ENCODE measurements at places on chromosomes 12 and 14.

GRCh38 chr14:102192840-102193502 lies 53.3 kb downstream of the WDR20 start:
- DNase-seq, result no peak

GRCh38 chr12:111304642-111305071 lies 64.2 kb downstream of the PHETA1 start:
- no peak for DNase-seq

DNA sequence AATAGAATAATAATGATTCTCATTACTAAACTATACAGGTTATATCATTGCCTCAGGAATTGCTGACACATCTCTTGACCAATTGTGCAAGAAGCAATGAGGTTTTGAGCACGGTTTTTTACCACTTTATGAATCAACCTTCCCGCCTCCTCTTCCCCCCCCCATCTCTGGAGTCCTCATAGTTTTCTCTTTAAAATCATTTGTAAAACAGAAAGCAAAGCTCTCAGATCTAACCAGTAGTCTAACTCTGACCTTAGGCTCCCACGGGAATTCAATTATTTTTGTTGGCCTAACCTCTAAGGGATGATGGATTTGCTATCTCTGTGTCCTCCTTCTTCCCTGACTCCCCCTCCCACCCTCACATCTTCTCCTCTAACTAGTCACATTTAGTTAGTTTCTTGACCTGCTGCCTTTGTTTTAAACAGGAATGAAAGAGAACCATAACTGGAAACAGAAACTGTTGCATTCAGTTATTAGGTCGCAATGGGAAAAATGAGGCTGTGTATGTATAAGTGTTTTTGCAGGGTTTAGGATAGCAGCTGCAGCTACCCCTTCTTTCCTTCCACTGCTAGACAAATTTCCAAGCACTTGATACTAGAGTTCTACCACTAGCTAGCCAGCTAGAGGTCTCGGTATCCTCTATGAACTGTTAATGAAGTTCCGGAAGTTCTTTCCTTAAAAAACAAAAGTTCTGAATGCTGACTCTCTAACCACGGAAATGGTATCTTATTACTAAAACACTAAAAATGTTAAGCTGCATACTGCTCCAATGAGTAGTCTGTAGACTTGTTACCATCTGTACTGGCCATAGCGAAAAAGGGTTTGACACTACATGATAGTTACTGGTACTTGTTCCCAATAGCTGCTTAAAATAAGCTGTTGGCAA lies 65.4 kb downstream of the TAOK3 start:
- DNase-seq, result peak; percentile 71

GRCh38 chr12:122021193-122021821 lies 377 bp upstream of the BCL7A start:
- no peak for DNase-seq

DNA sequence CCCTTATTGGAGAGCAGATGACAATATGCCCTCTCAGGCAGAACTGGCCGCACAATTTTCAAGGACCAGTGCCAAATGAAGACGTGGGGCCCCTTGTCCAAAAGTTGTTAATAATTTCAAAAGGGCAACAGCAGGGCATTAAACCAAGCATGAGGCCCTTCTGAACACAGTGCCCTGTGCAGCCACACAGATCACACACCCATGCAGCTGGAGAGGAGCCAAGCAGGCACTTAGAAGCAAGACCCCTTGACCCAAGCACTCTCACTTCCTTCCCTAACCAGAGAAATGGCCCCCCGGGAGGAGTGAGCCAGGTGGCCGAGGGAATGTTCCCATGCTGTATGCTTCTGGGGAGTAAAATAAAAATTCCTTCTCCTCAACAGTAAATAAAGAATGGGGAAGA lies 114.0 kb upstream of the TMPO start:
- DNase-seq, result no peak

- no peak for DNase-seq
These were observed 345.7 kb upstream of the SFSWAP start for GRCh38 chr12:131364903-131365820.

DNA sequence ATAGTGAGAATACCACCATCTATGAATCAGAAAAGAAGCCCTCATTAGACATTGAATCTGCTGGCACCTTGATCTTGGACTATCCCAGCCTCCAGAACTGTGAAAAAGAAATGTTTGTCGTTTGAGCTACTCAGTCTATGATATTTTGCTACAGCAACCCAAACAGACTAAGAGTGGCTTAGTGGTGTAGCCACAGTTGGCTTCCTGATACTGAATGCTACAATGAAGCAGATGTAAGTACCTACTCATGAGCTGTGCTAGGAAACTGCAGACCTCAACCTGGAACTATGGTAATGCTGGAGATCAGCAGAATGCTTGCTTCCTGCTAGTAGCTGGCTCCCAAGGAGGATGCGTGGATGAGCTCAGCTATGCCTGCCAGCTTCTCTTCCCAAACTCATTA lies 268.6 kb upstream of the CRY1 start:
- DNase-seq, result no peak

DNA sequence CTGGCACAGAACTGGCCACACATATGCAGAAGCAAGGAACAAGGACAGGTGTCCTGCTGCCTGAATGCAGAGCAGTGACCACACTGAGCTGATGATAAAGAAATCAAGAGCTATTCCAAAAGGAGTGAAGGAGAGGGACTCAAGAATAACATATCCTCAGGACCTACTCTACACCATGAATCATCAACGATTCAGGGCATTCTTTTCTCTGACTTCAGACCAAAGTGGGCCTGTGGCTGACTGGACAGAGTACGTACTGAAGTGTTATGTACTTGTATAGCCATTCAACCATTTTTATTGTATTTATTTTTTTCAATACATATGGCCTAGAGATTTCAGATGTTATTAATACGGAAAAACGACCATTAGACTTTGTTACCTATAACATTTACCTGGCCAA lies 177.5 kb upstream of the TMTC1 start:
- no peak for DNase-seq

DNA sequence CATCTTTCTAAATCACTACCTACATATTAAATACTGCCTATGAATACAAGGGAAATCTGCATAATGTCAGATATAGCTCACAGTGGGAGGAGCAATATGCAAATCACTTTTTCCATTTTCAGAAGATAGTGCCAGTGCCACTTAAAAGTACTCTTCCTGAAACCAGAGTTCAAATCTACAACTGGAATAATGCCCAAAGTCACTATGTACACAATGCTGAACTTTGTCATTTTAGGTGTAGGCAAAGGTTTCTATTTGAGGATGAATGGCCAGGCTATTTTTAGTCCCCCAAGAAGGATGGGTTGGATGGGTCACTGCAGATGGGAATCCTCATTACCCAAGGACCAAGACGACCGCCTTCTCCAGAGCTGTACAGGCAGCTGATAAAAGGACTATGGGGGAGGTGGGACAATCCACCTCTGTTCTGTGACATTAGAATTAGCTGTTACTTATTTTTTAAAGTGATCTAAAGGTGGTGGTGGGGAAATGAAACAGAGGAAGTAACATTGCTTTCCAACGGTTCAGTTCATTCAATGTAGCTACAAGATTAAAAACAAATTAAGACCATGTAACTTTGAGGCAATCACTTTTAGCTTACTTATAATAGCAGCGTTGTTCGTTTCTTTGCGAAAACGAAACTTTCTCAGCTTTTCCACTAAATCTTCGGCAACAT lies 5.6 kb downstream of the GMFB start:
- DNase-seq, result no peak

GRCh38 chr12:95130096-95130495 lies 56.7 kb upstream of the NR2C1 start:
- no peak for DNase-seq

- no peak for DNase-seq
These were observed 117.8 kb downstream of the DUSP6 start for GRCh38 chr12:89234324-89235114.

- no peak for DNase-seq
These were observed 99.5 kb downstream of the SETD3 start for GRCh38 chr14:99380991-99381687.

- DNase-seq, result peak; percentile 62
These were observed 2.4 kb downstream of the AGAP2 start for GRCh38 chr12:57735952-57736740.

GRCh38 chr14:26323869-26324268 lies 274.0 kb downstream of the NOVA1 start:
- DNase-seq, result no peak

DNA sequence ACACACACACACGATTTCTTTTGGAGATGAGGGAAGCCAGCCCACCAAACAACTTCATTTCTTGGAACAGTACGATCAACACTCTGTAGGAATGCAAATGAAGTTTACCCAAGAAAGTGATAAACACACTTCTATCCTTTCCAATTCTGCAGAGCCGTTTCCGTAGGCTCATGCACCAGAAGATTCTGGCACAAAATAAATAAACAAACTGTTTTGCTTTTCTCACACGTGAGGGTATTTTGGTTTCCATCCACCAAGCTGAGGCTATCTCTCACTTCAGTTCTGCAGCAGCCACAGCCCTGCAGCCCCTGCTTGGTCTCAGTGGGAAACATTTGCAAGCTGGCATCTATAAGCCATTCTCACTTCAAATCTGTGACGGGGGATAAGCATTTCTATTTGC lies 15.3 kb upstream of the TSPAN11 start:
- DNase-seq, result no peak

DNA sequence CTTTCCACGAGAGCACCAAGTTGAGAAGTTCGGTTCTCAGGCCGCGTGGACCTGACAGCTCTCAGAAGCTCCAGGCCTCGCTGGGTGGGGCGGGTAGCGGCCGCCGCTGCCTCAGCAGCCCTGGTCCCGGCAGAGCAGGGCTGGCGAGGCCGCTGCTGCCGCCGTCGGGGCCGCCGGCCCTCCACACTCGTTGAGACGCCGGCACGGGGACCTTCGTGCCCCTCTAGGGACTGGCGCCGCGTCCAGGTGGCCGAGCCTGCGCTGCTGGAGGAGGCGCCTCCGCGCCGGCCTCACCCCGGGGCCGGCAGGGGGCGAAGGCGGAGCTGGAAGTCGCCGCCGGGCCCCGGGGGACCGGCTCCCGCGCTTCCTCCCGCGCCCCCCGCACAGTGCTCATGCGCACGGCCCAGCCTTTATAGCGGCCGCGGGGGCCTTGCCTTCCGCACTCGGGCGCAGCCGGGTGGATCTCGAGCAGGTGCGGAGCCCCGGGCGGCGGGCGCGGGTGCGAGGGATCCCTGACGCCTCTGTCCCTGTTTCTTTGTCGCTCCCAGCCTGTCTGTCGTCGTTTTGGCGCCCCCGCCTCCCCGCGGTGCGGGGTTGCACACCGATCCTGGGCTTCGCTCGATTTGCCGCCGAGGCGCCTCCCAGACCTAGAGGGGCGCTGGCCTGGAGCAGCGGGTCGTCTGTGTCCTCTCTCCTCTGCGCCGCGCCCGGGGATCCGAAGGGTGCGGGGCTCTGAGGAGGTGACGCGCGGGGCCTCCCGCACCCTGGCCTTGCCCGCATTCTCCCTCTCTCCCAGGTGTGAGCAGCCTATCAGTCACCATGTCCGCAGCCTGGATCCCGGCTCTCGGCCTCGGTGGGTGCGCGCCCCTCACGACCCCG lies at the start of gene COCH:
COCH (plus strand) TSS at position 440 of the 879 bp plus-strand sequence; CDS start at position 820, 380 bp downstream.
- DNase-seq, result no peak

GRCh38 chr12:3045989-3046388 lies 31.2 kb upstream of the TSPAN9 start:
- no peak for DNase-seq

DNA sequence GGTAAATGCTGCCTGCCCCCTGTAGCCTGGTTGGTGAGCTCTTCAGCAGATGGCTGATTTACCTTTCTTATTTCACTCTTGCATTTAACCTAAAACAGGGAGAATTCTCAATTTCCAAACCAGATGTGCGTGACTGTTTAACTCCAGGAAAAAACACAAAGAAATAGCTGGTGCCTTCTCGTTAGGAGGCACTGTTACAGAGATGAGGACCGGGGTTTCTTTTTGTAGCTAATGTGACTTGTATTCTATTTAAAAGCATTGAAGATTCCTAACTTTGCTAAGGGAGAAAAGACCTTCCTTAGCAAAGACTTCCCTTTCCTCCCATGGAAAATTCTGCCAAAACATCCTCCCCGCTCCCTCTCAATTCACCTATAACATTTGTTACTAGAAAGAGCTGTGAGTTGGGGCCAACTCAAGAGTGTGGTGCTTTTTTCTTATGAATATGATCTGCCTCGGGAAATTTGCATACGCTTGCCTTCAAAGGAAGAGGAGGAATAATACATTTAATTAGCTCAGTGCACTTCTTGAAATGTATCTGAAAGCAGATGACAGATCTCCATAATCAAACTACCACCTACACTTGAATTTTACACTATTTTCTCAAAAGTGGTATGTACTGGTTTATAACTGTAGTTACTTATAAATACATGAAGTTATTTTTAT lies 102.0 kb upstream of the ARID2 start:
- no peak for DNase-seq

DNA sequence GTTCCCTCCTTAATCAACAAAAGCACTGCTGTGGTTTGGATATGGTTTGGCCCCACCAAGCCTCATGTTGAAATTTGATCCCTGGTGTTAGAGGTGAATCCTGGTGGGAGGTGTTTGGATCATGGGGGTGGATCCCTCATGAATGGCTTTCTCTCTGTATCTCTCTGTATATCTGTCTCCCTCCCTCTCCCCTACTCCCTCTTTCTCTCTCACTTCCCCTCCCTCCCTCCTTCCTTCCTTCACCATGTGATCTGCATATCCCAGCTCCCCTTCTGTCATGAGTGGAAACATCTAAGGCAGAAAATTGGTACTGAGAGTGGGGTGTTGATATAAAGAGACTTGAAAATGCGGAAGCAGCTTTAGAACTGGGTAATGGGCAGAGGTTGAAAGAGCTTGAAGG lies 5.2 kb downstream of the GSKIP start:
- DNase-seq, result no peak

GRCh38 chr14:78286210-78286609 lies 116.0 kb downstream of the NRXN3 start:
- DNase-seq, result no peak

GRCh38 chr14:76257842-76258397 lies 106.2 kb downstream of the GPATCH2L start:
- DNase-seq, result no peak

GRCh38 chr12:113261847-113262470 lies 40.7 kb downstream of the TPCN1 start:
- DNase-seq, result no peak

DNA sequence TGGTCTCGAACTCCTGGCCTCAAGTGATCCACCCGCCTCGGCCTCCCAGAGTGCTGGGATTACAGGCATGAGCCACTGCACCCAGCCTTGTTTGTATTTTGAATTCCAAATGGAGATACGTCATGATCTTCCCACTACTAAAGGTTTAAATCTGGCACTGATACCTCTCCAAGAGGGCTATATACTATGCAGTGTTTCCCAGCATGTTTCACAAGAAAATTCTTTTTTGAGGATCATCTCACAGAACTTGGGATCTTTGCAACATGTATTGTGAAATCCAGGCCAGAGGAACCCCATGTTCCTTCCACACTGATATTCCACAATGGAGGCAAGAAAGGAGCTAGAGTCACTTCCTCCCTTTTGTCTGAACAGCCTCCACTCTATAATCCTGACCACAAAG lies 112.7 kb downstream of the NT5DC3 start:
- no peak for DNase-seq

All from RWPE1 (cell line).